ENCODE measurements at places on chromosomes 16 and 17.

GRCh38 chr17:4136373-4136772, 6.5 kb downstream of the ZZEF1 start:
- DNase-seq, result no peak

DNA sequence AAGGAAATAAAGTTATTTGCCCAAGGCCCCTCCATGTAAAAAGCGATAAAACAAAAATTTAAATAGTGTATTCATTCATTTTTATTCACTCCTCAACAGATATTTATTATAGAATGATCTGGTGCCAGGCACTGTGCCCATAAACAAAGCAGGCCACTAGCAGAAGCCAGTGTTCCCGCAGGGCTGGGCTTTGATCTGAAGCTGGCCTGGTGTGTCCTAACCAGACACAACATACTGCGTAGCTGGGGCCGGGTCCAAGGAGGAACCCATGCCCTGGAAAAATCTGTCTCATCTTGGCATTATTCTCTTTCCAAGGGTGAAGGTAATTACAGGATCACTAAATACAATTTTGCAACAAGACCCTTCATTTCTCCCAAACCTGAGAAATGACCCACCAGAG, 537.4 kb upstream of the CDH5 start:
- no peak for DNase-seq

DNA sequence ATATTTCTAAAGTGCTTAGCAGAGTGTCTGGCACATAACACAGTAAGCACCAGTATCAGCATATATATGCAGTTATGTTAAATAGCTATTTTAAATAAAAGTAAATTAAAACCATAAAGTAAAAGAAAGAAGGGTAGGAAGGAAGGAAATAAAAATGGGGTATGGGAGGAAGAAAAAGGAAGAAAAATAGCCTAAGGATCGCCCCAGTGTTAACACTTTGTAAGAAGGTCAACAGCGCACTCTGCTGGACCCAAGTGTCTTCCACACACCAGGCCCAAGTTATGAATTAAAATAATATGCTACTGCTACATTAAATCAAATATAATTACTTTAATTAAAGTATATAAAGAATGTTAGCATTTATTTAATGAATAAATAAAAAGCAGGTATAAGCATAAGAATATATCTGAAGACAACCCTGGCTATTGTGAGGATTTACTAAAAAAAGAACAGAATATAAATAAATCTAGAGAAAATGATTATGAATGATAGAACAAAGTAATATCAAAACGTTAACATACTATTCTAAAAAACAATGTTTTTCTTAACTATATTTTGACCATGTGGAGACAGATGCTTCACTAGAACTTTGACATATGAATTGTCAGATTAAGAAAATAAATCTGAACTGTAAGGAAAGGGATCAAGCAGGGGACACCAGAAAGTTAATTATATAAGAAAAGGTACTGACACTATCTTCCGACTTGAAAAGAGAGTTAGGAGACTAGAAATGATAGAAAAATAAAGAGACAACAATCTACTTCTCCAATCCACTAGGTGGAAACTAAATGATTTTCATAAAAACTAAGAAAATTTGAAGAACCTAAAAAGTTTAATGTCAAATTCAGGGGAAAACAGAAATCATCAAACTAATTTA, 25.9 kb downstream of the BRIP1 start:
- DNase-seq, result no peak

DNA sequence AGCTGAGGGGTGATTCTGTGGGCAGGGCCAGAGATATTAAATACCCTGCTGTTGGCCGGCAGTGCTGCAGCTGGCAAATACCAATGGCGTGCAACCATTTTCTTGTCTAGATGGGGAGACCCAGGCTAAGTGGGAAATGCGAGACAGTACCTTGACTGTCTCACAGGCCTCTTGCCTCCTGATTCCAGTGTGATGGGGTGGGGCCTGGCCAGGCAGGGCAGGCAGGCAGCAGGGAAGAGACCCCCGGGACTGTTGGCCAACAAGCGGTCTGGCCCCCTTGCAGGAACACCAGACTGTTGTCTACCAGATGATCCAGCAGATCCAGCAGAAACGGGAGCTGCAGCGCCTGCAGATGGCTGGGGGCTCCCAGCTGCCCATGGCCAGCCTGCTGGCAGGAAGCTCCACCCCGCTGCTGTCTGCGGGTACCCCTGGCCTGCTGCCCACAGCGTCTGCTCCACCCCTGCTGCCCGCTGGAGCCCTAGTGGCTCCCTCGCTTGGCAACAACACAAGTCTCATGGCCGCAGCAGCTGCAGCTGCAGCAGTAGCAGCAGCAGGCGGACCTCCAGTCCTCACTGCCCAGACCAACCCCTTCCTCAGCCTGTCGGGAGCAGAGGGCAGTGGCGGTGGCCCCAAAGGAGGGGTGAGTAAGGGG, 5.7 kb upstream of the CISD3 start:
- peak; percentile 53 for DNase-seq

GRCh38 chr17:33369149-33369548, 76.1 kb upstream of the ASIC2 start:
- no peak for DNase-seq

DNA sequence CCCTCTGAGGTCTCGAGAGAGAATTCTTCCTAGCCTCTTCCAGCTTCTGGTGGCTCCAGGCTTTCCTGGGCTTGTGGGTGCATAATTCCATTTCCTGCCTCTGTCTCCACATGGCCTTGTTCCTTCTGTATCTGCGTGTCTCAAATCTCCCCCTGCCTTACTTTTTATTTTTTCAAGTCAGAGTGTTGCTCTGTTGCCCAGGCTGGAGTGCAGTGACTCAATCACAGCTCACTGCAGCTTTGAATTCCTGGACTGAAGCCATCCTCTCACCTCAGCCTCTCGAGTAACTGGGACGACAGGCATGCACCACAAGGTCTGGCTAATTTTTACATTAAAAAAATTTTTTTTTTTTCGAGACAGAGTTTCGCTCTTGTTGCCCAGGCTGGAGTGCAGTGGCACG, 120.6 kb downstream of the SHISA9 start:
- no peak for DNase-seq

DNA sequence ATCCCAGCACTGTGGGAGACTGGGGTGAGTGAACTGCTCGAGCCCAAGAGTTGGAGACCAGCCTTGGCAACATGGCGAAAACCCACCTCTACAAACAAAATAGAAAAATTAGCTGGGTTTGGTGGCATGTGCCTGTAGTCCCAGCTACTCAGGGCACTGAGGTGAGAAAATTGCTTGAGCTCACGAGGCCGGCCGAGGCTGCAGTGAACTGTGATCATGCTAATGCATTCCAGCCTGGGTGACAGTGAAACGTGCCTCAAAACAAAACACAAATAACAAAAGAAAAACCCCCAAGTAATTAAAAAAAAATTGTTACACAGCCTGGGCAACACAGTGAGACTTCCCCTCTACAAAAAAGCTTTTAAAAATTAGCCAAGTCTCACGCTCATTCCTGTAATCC, 5.0 kb downstream of the CCDC47 start:
- no peak for DNase-seq

DNA sequence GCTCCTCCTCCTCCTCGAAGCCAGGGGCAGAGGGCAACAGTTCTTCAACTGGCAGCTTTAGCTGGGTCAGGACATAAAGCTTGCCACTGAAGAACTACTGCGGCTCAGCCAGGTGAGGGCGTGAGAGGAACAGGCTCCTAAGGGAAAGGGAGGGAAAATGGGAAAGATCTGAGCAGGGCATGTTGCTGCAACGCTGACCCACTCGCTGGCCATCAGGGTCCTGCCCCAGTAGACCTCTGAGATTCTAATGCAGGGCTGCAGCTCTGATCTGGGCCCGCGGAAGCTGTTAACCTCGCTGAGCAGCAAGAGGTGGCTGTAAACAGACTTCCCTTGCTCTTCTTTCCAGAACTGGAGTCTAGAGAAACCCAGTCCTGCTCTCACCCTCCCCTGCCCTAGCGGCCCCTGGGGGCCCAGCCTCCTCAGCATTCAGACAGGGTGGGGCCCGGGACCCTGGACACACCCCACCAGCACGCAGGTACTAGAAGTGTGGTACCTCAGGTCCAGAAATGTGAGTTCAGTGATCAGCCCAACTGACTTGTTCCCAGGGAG, 3.8 kb upstream of the TLCD2 start:
- DNase-seq, result no peak

DNA sequence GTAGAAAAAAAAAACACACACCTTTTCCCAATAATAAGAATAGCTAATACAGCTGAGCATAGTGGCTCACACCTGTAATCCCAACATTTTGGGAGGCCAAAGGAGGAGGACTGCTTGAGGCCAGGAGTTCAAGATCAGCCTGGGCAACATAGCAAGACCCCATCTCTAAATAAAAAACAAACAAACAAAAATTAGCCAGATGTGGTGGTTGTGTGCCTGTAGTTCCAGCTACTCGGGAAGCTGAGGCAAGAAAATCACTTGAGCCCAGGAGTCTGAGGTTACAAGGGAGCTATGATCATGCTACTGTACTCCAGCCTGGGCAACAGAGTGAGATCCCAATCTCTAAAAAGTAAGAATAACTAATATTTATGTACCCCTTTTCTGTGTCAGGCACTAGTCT, 42.8 kb upstream of the GFOD2 start:
- no peak for DNase-seq

DNA sequence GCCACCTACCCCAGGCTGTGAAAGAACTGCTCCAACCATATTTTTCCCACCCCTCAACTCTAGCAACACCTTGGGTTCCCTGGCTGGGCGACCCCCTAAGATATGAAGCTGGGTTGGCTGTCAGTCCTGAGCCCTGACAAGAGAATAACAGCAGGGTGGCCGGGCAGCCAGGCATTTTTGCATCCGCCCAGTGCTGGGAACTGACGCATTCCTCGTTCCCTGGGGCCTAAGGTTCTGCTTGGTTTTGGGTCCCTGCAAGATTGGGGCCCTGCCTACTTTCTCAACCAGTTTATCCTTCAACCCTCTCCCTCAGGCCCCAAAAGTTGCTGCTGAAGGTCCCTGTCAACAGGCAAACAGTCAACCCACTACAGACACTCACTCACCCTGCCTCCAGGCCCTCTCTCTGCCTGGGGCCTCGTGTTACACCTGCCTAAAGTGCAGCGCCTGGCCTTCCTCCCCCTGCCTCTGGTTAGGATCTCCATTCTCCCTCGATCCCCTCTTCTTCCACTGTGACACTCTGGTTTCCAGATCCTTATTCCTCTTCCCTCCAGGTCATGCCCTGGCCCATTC, 151.5 kb downstream of the STX8 start:
- DNase-seq, result no peak

DNA sequence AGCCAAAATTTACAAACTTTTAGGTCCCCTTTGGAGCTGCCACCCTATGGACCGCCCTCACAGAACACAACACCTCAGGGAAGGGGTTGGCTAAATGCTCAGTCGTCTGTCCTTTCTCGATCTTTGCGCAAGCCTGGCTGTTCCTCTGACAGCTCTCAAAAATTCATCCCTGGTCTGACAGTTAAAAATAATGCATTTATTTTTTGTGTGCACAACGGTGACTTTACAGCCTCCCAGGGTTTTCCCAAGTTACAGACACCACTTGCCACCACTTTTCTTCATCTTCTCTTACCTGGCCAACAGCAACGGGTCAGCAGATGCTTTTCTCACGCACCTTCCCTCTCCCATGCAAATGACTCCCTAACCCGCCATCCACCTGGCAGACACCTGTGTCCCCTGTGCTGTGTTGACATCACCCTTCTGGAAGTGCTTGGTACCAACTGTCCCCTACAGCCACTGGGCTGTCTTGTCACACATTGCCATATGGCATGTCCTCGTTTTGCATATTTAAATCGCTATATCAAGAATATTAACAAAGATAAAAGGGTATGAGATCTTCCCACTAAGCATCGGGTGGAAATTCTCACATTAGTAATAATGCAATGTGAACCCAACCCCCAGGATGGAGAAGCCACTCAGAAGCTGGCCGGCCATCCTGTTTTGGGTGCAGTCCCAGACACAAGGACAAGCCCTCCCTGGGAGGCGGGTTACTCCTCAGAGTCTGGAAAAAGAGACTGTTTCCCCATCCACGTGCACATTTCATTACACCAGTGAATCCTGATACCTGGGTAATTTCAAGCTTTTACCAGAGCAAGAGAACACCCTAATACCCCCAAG, 187.0 kb downstream of the ZFHX3 start:
- peak; percentile 39 for DNase-seq

GRCh38 chr16:14177704-14178103, 106.6 kb downstream of the MRTFB start:
- no peak for DNase-seq

DNA sequence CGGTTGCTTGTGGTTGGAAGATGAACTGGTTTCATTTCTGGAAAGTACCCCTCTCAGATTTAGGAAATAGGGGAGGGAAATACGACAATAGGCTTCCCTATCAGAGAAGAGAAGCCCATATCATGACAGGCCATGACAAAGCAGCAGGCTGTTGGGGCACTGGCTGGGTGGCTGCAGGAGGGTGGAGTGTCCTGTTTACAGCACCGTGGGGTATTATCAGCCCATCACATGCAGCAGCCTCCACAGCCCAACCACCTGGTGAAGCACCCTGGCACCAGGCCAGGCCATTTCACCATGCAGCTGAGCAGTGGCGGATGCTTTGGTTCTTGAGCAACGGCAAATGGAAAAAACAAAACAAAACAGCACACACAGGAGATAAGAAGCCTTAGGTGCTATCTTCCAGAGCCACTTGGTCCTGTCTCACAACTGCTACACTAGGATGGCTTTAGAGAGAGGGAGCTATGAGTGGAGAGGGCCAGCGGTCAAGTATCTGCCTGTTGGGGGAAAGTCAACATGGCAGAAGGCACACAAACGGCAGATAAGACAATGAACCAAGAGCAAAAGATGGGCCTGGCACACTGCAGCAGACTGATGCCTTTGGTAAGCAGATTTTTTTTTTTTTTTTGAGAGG, 24.2 kb downstream of the FAM117A start:
- DNase-seq, result no peak

- no peak for DNase-seq
Observed at GRCh38 chr16:1089439-1089821, 6.6 kb downstream of the C1QTNF8 start.

DNA sequence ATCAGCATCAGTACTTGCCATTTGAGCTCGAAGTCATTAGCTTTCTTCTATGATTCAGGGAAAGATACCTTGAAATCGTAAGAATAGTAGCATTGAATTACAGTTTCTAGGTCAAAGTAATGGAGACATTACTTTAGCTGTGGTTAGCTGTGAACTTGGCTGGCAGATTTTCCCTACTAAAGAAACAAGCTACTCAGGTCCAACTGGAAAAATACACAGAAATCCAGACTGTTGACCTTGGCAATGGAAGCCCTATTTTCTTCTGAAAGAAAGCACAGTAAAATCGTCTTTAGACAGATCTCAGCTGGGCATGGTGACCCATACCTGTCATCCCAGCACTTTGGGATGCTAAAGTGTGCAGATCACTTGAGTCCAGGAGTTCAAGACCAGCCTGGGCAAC, 13.4 kb upstream of the DNAJA2 start:
- no peak for DNase-seq

- DNase-seq, result no peak
Observed at GRCh38 chr16:29148867-29149272, 164.0 kb downstream of the LAT start.

- peak; percentile 44 for DNase-seq
Observed at GRCh38 chr17:43907998-43908721, 824 bp upstream of the MPP2 start.

Data from NCI-H524 treated with DMSO at 0.1 percent for 48 hours (cell line).